ENCODE measurements at places on chromosomes 4 and X.

- peak; percentile 63 for DNase-seq
Measured at GRCh38 chr4:61533140-61533539, 333.0 kb downstream of the ADGRL3 start.

DNA sequence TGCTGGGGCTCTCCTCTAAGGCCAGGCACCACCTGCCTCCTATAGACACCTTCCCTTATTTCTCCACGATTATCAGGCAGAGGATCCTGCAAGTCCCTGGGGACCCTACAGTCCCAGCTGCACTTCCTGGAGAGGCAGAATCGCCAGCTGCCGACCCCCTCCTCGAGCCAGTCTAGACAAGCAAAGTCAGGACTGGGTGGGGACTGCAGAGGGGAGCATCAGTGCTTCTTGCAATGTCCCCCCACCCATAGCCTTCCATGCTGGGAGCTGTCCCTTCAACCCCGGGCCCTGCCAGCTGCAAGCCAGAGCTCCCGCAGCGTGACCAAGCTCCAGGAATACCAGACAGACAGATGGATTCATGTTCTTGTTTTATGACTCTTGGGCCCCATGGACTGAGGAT is 1.4 kb upstream of the CRMP1 start:
- DNase-seq = no peak

DNA sequence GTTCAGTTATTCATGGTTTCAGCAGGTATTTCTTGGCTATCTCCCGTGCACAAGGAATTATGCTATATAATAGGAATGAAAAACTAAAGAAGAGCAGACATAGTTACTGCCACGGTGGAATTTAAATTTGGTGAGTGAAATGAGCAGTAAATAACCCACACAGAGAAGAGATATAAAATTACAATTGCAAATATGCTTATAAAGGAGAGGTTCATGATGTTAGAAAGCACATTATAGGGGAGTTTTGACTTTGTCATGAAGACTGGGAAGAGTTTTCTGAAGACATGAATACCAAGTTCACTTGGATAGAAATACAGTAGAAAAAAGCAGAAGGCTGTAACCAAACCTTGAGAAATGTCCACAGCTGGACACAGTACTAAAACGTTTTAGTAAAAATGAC is 712.0 kb upstream of the AADAT start:
- DNase-seq = no peak

DNA sequence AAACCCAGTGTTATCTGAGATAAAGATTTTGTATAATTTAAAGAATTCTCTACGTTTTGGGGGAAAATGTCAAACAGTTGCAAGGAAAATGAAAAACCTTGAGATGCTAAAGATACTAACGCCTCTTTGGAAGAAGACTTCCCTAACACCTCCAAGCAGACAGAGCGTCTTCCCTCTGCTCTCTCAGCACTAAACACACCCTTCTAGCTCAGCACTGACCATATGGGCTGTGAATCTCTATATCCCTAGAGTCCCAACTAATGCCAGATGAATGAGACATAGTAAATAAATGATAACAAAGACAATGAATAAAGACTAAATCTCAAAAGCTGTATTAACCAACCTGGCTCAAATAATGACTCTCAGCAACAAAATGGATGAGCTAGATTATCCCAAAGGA is 13.3 kb downstream of the FUNDC1 start:
- DNase-seq = no peak

- DNase-seq = no peak
Measured at GRCh38 chr4:47672696-47673095, 165.2 kb downstream of the CORIN start.

GRCh38 chr4:157996061-157997028 is 176.5 kb downstream of the GASK1B start:
- DNase-seq = no peak

- DNase-seq = peak; percentile 96
Measured at GRCh38 chr4:81631958-81632441, 160.3 kb upstream of the RASGEF1B start.

DNA sequence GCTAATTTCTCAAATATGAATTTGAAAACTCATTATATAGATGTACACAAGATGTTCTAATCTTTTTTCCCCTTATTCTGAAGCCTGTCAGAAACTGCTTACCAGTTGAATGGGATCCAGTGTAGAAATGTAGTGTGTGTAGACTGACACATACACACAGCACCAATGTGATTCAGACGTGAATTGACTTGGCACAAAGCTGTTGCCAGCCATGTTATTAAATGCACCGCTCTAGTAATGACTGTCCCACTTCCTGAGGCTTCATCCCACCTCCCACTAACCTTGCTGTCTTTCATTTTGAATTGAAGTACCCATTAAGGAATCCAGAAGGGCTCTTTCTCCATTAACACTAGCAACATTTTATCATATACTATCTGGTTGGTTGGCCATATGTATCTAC is 146.6 kb downstream of the PPA2 start:
- no peak for DNase-seq

DNA sequence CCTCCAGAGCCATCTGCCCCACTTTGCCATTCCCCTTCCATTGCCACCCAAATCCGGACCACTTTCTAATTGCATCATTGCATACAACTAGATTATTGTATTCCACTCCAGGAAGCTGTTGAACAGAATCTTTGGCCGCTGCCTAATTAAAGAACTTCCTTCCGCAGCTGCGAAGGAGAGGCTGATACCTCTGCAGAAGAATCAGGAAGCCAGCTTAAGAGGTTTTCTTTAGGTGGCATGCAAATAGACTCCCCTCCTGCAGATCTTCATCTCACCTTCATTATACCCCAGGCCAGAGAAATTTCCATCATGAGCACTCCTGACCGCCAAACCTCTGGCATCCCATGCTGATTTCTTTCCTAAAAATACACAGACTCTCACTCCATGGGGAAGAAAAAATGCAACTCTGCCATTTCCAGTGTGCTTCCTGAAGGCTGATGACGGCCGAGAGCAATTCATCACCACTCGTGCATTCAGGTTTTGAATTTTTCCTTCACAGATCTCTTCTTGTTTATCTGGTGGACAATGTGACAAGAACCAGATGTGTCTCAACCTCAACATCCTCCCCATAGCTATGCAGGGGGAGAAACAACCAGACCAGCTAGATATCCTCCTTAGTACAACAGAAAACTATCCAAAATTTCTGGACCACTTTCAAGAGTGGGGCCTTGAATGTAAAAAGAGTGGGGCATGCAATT is 31.2 kb downstream of the LGI2 start:
- peak; percentile 47 for DNase-seq

GRCh38 chr4:3746701-3747580 is 19.2 kb upstream of the ADRA2C start:
- DNase-seq = no peak

GRCh38 chr4:57162499-57163019 is 52.4 kb upstream of the IGFBP7 start:
- no peak for DNase-seq

- peak; percentile 53 for DNase-seq
Measured at GRCh38 chr4:145061318-145061920, 36.6 kb downstream of the ANAPC10 start.

DNA sequence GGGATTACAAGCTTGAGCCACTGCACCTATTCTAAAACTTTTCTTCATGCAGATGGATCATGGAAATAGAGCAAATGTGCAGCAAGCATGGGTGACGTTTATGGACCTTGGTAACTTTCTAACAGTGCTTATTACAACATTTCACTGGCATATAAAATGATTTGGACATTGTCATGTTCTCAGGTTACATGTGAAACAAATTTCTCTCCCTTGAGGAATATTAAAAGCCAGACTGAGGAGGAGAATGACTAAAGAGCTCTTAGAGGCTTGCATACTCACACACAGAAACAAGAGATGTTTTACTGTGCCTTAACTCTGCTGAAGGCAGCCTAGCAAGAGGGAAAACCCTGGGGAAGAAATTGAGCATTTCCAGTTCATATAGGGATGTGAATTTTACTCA is 38.6 kb upstream of the GPR101 start:
- no peak for DNase-seq

- DNase-seq = peak; percentile 43
Measured at GRCh38 chr4:47383829-47384427, 79.6 kb downstream of the COMMD8 start.

DNA sequence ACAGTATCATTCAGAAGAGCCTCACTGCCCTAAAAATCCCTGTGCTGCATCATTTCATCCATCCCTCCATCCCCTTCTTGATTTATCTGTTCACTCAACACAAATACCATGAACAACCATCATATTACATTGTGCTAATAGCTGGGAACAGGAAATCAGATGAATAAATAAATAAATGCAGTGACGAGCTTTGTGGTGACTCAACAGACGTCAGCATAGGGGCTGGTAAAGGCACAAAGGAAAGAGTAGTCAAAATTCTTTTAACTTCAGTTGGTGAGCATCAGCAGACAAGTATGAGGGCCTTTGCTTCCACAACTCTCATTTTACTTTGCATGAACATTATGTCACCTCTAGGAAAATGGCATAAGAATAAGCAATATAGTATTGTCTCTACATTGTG is 65.5 kb downstream of the EDNRA start:
- DNase-seq = peak; percentile 95

GRCh38 chr4:135497563-135498152 is 1296.1 kb upstream of the PABPC4L start:
- no peak for DNase-seq

DNA sequence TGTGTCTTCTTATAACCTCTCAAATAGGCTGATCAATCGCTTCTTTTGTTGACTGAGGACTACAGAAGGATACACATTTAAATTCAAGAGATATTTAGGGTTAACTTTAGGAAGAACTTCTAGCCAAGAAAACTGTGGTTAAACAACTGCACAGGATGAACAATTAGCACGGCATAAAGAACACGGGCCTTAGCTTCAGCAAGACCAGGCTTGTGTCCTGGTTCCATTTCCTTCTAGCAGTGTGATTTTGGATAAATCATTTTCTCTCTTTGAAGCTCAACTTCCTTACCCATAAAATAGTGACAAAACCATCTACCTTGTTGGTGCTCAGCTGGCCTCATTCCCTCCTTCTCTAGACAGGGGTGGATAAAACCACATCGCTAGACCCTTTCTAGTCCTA is 117.6 kb downstream of the TSPAN5 start:
- DNase-seq = no peak

- peak; percentile 93 for DNase-seq
Measured at GRCh38 chr4:73705056-73705432, 35.3 kb upstream of the CXCL8 start.

Data from fibroblast of skin of right biceps (primary cell).